Naive thymus-derived CD4-positive, alpha-beta T cell (primary cell): ENCODE measurements at places on chromosomes 4 and X.

- DNase-seq = no peak
Measured at GRCh38 chr4:7204656-7205387, 12.5 kb downstream of the SORCS2 start.

- no peak for DNase-seq
Measured at GRCh38 chrX:41956027-41956426, 32.7 kb upstream of the CASK start.

DNA sequence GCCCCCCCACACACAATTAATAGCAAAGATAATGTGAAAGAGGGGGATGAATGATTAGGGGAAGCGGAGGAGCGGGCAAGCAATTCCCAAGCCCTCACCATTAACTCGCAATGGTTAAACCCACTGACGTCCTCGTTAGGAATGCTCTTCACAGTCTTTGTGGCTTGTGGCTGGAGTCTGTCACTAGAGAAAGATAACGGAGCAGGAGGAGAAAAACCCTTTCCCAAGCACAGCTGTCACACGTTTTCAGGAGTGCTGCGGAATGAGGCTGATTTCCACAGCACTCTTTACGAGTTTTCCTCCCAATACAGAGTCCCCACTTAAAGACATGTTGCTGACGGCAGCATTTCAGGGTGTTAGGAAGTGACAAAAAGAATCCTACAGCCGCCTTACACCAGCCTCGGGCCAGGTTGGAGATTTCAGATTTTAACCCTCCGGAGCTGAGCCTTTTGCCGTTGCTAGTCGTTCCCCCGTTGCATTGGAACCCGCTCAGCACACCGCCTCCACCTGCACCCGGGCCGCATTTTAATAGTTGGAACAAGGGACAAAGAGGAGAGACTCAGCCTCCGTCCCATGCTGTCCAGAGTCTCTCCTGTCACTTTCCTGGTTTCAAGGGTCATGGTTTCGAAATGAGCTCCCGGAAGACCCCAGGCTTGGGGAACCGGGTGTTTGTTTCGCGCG, 92.2 kb downstream of the GEMIN8 start:
- peak; percentile 0 for DNase-seq

DNA sequence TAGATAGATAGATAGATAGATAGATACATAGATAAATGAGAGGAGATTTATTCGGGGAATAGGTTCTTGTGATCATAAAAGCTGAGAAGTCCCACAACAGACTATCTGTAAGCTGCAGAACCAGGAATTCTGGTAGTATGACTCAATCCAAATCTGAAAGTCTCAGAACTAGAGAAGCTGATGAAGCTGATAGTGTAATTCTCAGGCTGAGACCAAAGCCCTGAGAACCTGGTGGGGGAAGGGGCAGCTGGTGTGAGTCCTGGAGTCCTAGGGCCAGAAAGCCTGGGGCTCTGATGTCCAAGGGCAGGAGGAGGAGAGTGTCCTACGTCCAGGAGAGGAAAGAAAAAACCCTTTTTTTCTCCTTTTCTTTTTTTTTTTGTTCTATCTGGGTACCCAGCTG, 8.0 kb upstream of the BANK1 start:
- DNase-seq = no peak

DNA sequence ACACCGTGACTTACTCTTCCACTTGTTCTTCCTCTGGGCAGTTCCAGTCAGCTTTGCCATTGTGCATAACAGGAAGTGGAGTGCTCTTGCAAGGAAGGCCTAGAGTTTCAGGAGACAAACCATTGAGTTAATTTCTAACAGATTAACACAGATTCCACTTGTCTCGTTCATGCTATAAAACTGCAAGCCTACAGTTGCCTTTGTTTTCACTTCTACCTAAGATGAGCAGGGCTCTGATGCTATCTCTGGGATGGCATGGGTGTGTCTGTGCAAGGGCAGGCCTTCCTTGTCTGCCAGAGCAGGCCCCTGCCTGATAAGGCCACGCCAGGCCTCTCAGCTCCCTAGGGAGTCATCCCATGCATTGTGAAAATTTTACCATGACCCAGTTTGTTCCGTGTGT, 67.7 kb upstream of the PGRMC2 start:
- DNase-seq = no peak

GRCh38 chr4:139458999-139459398, 5.1 kb downstream of the RAB33B start:
- no peak for DNase-seq

DNA sequence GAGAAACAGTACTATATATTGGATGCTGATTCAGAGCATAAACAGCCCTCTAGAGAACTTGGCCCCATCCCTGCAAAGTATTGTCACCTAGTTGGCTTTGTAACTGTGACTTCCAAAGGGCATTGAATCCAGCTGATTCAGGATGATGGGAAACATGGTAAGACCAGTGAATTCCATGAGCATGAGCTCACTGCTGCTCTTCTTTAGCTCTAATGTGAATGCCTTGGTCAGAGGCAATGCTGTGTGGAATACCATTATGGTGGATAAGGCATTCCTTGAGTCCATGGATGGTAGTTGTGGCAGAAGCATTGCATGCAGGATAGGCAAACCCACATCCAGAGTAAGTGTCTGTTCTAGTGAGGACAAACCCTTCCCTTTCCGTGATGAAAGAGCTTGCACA, 365.6 kb upstream of the EDA2R start:
- DNase-seq = no peak

DNA sequence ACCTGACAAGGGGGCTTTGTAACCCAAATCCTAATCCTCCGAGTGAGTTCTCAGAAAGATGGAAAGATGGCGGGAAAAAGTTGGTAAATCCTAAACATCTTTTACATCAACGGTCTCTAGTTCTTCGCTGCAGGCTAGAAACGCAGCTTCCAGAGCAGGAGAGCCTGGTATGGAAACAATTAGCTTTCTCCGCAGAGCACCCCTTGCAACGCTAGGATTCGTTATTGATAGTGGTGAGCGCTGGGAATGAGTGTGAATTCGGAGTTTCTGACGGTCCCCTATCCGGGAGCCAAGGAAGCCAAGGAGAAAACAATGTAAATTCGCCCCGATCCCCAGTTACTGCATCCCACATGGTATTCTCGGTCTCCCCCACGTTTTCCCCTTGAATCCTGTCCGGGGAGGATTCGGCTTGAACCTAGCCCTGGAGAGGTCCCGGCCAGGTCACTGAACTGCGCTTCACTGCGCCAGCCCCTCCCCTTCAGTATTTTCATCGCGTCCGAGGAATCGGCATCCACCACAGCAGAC, 4.7 kb upstream of the NEUROG2 start:
- no peak for DNase-seq

- DNase-seq = no peak
Measured at GRCh38 chr4:76850010-76850441, 47.9 kb downstream of the SOWAHB start.
